NCI-H1092 (cell line): ENCODE measurements at places on chromosomes 3 and 15.

DNA sequence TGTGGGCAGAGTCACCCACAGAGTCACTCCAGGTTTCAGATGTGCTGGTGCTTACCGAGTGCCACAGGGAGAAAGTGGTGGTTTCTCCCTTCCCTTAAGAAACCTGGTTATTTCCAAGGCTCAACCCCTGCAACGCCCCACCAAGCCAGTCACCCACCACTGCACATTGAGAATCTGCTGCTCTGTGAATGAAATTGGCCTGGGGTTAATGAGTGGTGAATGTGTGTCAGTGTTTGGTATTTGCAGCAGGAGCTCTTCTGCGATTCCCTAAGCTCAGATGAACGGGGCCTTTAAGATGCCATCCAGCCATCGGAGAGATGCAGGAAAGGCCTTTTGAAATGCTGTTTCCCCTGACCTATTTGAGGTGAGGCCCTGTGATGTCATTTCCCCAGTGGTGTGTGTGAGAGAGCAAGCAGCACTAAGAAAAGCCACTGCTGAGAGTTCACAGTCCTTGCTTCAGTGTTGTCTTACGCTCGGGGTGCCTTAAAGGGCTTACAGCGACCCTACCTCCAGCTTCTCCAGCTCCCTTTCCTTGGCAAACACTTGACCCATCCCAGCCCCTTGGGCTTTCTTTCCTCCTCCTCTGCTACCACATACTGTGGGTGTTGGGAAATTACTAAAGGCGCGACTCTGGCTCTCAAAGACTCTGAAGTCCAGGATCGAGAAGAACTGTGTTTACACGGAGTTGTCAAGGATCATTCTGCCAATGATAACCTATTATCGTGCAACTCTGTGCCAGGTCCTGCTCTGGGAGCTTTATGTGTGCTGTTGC is 68.9 kb downstream of the SMAD3 start:
- DNase-seq, result no peak

- no peak for DNase-seq
Observed at GRCh38 chr3:25532431-25533162, 104.5 kb downstream of the RARB start.

GRCh38 chr3:10093678-10094077 is 14.4 kb downstream of the FANCD2OS start:
- DNase-seq, result no peak

GRCh38 chr15:33256874-33257273 is 53.9 kb upstream of the RYR3 start:
- no peak for DNase-seq

DNA sequence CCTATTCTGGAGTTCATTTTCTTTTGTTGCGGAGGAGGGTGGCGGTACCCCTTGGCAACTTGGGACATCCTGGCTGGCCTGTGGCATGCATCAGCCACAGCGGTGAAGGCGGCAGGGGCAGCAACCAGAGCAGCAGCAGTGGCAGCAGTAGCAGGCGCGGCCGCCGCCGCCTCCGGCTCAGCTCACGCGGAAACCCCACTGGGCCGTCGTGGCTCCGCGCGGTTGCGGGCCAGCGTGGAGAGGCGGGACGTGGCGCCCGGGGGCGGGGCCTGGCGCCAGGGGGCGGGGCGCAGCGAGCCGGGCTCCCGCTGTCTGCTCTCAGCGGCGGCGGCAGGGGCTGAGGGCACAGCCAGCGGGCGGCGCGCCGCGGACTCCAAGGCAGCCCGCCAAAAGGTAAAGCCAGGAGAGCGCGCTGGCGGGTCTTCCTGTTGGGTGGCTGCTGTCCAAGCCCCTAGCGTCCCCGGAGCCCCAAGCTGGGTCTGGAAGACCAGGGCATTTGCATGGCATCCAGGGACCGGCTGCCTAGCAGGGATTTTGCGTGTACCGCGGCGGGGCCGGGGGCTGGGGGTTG is 334.4 kb upstream of the THRB start:
- peak; percentile 36 for DNase-seq

- no peak for DNase-seq
Observed at GRCh38 chr15:24054547-24055245, 367.6 kb upstream of the NDN start.

- no peak for DNase-seq
Observed at GRCh38 chr3:43423142-43423541, 136.8 kb downstream of the SNRK start.

DNA sequence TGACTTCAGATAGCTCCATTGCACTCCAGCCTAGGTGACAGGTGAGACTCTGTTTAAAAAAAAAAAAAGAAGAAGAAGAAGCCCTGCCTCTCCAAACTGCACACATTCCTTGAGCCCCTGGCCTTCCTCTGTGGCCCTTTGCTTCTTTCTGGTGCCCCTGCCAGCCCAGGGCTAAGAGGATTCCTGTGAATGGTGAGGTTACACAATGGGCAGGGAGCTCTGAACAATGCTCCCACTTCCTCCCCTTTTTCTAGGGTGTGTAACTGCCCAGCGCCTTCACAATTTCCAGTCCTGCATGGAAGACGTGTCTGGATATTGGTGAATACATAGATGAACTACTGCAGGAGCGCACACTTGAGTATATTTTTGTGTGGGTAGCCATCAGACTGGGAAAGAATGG is 3.6 kb upstream of the AMOTL2 start:
- DNase-seq, result no peak

DNA sequence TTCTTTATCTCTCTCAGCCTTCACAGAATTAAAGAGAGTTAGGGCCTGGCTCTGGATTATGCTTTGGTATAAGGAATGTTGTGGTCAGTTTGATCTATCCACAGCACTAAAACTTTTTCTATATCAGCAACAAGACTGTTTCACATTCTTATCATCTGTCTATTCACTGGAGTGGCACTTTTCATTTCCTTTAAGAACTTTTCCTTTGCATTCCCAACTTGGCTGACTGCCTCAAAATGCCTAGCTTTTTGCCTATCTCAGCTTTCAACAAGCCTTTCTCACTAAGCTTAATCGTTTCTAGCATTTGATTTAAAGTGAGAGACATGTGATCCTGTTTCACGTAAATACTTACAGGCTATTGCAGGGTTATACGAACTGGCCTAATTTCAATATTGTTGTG is 471.8 kb downstream of the GBE1 start:
- no peak for DNase-seq

GRCh38 chr3:116020495-116020894 is 397.2 kb downstream of the GAP43 start:
- no peak for DNase-seq

DNA sequence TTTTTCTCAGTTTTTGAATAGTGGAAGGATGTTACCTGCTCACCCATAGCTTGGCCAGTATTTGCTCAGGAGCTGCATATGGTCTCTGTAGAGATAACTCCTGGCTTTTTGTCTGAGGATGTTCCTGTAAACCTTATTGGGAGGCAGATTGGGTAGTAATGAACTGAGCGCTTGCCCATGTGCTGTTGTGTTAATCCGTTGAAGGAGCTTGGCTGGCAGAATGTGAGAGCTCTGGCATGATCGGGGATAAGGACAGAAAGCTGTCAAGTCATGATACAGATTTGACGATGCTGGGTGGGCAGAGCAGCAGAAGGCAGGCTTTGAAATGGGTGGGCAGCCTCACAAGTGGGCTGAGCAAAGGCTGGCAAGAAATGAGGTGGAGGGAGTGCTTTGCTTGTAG is 27.4 kb downstream of the SH3GL3 start:
- DNase-seq, result no peak

DNA sequence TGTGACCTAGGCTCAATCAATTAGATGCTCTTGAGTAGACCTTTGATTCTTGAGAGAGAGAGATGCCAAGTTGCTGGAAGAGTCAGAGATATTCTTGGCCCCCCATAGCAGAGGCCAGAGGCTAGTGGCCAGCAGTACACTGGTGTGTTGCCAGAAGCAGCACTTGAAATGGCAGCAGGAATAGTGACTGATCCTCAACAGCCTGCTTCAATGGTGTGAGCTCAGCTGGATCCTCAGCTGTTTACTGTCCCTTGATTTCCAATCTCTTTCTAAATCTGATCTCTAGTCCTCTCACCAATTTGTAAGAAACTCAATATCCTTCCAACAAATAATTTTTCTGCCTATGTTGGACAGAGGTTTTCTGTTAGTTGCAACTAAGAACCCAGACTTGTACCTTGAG is 170.3 kb upstream of the CCDC54 start:
- DNase-seq, result no peak

GRCh38 chr15:69668963-69669362 is 216.3 kb downstream of the RPLP1 start:
- no peak for DNase-seq

DNA sequence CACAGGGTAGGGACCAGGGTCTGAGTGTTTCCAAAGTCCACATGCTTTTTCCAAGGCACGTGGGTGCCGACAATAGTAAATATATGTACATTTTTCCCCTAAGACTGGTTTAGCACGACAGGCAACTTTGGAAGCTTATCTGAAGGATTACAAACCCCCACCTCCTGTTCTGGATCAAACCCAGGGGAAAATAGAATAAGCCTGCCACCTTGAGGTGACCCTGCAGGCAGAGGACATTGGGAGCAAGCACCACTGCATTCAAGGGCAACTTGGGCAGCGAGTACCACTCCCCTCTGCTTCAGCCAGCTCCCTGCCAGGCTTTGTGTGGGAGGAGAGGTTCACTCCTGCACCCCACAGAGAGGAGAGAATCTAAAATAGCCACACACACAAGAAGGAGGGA is 44.8 kb downstream of the KBTBD12 start:
- peak; percentile 9 for DNase-seq

GRCh38 chr3:71408903-71409302 is 174.6 kb downstream of the FOXP1 start:
- no peak for DNase-seq

GRCh38 chr15:100247228-100248225 is 94.2 kb downstream of the ADAMTS17 start:
- no peak for DNase-seq

GRCh38 chr3:149095487-149095886 is 9.2 kb upstream of the HLTF start:
- no peak for DNase-seq

DNA sequence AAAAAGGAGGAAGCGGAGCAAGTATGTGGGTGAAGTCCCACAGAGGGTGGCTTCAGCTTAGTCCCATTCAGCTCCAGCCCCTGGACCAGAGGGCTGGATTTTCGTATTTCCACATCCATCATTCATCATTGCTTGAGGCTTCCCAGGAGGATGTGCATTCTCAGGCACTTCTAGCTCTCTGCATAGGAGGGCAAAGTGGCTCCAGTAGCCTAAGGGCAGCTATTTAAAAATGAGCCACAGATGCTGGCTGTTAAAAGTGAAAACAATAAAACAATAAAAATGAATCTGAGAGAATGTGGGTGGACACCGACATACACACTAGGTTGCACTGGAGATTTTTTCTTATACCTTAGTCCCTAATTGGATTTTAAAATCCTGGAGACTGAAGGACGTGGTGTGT is 629.2 kb upstream of the ZNF385D start:
- no peak for DNase-seq

GRCh38 chr3:32239307-32240158 is 1.1 kb downstream of the CMTM8 start:
- DNase-seq, result no peak

DNA sequence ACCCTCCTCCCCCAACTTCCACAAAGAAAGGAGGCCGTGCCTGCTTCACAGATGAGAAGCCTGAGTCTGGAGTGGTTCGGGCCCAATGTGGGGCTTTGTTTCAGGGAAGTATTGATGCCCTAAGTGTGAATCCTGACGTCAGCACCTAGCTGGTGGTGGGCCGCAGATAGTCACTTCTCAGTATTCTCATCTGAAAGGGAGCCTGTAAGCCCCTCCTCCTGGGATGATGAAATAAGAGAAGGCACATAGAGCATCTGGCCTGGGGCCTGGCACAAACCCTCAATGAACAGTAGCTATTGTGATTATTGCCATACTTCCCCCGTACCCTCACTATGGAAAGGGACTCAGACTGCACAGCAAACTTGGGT is 24.8 kb downstream of the LINGO1 start:
- no peak for DNase-seq

GRCh38 chr15:61243983-61244593 is 15.0 kb upstream of the RORA start:
- no peak for DNase-seq

DNA sequence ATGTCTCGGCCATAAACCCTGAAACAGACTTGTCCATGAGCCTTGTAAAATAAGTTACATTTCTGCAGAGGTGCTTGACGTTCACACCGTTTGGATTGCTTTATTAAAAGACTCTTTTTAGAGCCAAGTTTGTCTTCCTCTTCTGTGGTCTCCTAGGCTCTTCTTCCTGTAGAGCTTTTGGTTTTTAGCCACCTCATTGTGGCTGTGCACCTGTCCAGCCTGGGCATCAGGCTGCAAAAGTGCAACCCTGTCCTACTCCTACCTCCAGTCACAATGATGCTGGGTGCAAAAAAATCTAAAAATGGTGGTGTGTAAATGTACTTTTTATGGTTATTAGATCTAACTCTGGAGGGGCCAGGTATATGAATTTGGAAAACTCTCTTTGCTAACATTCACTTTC is 2.8 kb upstream of the RIOX2 start:
- DNase-seq, result no peak

DNA sequence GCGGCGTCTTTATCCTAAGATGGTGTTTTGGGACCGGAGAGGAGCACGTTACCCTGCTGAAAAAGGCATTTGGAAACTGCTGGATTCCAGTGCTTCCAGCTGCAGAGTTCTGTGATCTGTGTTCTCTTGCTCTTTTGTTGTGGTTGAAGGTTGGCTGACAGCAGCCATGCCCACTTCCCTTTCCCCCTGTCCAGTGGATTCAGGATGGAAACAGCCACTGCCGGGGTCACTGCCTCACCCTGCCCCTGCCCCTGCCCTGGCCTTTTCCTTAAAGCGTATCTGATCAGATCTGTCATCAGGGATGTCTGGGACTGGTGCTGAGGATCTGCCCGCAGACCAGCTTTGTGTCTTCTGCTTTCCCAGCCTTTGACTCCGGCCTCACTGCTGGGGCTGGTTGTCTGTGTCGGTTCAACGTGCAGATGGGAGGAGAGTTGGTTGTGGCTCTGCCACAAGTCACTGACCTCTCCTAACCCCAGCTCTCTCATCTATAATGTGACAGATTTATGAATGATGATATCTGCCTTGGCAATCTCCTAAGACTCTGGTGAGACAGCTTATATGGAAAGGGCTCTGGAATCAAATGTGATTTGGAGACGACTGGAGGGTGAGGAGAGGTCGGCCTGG is 219.4 kb upstream of the BHLHE40 start:
- no peak for DNase-seq

- DNase-seq, result no peak
Observed at GRCh38 chr15:51252671-51253070, 85.7 kb downstream of the CYP19A1 start.

DNA sequence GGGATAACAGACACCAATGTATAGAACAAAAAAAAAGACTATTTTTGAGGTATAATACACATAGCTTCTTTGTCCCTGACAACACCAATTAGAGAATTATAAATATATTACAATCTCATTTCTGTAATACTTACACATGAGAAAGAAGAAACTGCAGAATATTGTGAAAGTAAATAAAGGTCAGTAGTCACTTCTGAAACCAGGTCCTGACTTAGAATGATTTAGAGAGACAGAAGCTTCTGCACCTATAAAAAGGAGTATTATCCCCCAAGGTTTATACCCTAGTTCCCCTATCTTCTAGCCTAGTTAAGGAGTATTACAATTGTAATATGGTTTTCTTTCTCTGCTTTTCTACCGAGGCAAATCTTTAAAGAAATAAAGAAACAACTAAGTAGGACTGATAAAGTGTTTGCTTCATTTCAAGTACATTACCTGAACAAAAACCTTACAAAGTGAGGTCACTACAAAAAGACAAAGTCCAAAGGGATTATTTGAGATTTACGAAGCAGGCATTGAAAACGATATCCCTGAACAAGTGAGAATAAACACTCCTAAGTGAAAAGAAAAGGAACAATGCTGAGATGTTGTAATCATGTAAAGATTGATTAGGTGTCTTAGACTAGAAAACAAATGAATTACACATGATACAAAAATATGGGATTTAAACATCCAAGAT is 103.0 kb downstream of the GBE1 start:
- DNase-seq, result no peak
